ENCODE measurements at places on chromosomes 1 and 21.

- no peak for DNase-seq
These were observed 732.3 kb downstream of the NCAM2 start for GRCh38 chr21:21730512-21730911.

- no peak for DNase-seq
These were observed 302.6 kb upstream of the PTBP2 start for GRCh38 chr1:96418969-96419368.

DNA sequence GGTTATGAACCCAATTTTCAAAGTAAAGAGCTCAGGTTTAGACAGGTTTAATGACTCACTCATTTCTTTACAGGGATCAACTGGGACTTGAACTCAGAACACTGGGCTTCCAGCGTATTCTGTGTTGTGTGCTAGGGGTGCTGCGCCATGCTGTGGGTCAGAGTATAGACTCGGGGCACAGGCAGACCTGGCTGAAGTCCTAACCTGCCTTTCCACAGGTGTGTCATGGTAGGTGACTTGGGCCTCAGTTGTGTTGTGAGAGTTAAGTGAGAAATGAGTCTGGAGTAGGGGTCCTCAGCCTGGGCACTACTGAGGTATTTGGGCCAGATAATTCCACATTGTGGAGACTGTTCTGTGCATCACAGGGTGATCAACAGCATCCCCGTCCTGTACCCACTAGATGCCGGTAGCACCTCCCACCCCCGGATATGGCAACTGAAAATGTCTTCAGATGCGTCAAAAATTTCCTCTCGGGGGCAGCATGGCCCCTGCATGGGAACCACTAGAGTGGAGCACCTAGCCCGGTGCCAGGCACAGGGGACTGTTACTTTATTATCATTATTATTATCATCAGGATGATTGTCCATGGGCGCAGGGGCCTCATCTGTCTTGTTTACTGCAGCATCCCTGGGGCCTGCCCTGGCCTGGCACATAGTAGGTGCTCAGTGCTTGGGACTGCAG, 575.5 kb downstream of the PTPRU start:
- peak; percentile 12 for DNase-seq

DNA sequence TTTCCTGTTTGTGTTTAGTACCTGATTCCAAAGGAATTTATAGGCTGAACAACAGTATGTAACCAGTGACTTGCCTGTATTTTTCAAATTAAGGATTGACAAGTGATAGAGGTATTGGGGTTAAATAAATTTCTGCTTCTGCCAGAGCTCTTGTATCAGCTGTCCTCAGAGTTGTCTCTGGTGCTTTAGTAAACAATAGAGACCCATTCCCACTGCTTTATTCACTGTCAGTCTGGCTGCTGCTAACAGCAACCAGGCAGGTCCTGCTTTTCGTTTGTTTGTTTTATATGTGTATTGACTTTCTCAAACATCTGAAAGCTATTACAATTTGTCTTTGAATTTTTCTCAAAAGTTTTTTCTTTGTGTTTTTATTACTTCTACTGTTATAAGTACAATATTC, 76.1 kb downstream of the OLFM3 start:
- no peak for DNase-seq

GRCh38 chr1:235068158-235069121, 60.2 kb downstream of the TOMM20 start:
- no peak for DNase-seq

DNA sequence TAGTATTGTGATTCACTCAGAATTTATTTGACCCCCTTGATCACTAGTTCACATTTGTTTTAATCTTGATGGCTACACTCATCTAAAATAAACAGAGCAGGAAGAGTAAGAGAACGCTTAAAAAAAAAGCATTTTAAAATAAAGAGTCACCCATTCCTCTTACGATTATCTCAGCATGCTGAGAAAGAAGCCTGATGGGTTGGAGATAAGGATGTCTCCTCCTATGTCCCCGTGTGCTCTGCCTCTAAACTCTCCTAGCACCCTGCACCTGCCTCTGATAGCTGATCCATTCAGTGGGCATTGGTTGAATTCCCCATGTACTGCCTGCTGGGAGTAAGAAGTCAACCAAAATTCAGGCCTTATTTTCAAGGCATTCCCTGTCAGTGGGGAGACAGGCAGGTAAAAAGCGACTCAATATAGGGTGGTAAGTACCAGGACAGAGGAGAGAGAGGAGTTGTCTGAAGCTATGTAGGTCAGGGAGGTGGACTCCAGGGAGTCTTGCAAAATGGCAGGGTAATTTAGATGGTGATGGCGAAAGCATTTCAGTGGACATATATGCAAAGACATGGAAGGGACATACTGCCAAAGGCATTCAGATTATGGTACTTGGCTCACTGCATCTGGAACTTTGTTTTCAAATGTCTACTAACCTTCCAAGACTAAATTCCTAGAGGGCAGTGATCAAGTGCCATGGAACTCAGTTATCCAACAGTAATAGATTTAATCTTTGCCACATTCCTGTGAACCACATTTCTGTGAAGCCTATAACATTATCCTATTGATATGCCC, 18.4 kb downstream of the ELAVL4 start:
- no peak for DNase-seq

DNA sequence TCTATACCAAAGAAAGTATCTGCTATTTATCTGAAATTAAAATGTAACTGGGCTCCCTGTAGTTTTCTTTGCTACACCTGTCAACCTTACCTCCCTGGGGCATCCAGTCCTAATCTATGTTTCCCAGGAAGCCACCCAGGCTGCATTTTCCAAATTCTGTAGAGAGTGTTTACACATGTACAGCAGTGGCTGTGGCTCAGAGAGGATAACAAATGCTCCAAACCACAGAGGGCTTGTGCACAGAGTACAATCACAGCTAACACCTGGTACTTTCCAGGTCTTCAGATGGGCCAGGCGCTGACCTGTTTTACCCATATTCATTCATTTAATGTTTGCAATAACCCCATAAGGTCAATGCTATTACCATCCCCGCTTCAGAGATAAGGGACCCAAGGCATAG, 146.5 kb upstream of the TNR start:
- DNase-seq, result no peak

- peak; percentile 77 for DNase-seq
These were observed 73.3 kb downstream of the MRPL37 start for GRCh38 chr1:54273092-54273794.

DNA sequence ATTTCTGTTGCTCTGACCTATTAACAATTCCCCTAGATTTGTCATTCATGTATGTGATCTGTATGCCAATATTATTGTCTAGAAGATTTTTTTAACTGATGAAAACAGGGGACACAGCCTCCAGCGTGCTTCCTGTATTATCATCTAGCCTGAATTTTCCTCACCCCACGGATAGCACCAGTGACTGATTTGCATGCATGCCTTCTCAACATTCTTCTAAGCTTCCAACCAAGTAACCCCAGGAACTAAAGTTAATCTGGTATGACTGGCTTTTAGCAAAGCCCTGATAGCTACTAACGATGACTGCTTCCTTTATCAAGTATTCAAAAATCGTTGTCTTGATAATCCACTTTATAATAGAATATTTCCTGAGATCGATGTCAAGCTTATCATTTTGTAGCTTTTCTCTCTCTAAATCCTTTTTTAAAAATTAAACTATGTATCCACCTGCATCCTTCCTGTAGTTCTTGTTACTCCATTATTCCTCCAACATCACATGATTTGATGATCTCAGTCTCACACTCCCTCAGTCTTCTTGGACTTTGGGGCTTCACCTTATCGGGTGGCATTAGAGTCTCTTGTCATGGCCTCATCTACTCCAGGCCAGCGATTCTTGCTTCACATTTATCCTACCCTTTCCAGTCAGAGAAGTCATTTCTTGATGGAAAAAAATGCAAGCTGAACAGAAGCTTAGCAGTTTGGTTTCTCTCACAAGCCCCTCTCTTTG, 19.0 kb downstream of the BCAR3 start:
- DNase-seq, result no peak

GRCh38 chr1:97905141-97905940, 15.5 kb downstream of the DPYD start:
- DNase-seq, result no peak

All from right forelimb (tissue), 1 donor.